ENCODE measurements at places on chromosomes 2 and 18.

GRCh38 chr2:182890305-182890704 lies 23.9 kb upstream of the FRZB start:
- DNase-seq = no peak

DNA sequence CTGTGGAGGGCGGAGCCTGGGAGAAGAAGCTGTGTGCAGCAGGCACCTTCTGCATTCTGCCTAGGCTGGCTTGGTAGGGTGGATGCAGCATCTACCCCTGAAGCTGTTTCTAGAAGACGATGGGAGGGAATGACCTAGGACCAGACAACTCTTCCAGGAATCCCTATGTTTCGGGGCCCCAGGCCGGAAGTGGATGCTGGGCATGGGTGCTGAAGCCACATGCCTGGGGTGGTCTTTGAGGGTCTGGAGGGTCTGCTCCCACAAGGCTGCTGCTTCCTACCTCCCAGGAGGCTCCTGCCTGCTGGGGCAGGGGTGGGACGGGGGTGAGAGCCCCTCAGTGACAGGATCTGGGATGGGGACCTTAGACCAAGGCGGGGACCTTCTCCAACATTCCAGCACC lies 61.0 kb downstream of the CIB4 start:
- no peak for DNase-seq

- DNase-seq = no peak
Observed at GRCh38 chr2:153645599-153645998, 167.0 kb upstream of the RPRM start.

GRCh38 chr2:88350331-88351248 lies 101.9 kb downstream of the FOXI3 start:
- no peak for DNase-seq

- no peak for DNase-seq
Observed at GRCh38 chr18:22064581-22064980, 104.8 kb upstream of the GATA6 start.
